ENCODE measurements at places on chromosomes 2 and 18.
A peak's percentile ranks its signal among the peaks of the same experiment; 100 is the strongest.

DNA sequence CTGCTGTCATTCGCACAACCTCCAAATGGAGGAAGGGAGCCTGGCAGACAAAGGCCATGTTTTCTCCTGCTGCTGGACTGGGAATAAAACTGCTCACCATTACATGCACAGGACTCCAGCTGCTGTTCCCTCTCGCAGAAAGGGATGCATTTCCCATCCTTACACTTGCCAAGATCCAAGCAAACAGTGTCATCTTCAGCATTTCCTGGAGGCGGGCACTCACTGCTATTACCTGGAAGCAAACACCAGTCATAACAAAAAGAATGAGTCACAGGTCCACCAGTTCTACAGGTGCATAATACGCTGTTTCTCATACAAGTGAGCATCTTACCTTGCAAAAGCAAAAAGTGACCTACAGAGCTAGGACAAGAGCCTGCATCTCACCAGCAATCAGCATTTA is 22.7 kb downstream of the IAH1 start:
- no peak for DNase-seq

DNA sequence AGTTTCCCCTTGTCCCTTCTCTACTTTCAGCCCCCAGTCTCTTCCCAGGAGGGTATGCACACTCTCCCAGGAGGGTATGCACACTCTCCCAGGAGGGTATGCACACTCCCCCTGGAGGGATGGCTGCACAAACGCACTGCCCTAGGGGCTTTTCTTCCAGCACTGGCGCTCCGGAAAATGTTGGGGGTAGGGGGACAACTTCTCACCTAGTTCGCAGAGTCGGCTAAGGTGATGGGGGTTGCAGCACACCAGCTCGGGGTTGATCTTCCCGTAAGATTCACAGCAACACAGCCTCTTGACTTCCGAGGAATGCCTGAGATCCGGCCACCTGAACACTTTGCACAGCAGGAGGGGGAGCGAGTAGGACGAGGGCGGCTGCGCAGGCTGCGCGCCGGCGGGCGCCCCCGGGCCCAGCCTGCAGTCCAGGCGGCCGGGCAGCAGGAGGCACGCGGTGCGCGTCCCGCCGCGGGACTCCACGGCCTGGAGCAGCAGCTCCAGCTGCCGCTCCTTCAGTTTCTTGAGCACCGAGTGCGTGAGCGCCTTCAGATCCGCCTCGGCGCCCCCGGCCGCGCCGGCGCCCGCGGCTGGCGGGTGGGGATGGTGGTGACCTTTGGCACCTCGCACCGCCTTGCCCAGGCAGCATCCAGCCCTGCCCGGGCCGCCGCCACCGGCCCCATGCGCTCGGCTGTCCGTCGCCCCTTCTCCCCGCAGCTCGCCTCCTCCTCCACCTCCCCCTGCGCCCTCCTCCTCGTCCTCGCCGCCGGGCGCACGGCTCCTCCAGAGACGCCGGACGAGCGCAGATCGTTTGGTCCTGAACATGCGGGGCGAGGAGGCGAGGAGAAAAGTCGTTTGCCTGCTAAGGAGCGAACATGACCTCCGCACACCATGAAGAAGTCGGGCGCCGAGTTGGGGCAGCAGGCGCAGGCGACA is 894 bp downstream of the SMAD7 start:
- DNase-seq, result no peak

DNA sequence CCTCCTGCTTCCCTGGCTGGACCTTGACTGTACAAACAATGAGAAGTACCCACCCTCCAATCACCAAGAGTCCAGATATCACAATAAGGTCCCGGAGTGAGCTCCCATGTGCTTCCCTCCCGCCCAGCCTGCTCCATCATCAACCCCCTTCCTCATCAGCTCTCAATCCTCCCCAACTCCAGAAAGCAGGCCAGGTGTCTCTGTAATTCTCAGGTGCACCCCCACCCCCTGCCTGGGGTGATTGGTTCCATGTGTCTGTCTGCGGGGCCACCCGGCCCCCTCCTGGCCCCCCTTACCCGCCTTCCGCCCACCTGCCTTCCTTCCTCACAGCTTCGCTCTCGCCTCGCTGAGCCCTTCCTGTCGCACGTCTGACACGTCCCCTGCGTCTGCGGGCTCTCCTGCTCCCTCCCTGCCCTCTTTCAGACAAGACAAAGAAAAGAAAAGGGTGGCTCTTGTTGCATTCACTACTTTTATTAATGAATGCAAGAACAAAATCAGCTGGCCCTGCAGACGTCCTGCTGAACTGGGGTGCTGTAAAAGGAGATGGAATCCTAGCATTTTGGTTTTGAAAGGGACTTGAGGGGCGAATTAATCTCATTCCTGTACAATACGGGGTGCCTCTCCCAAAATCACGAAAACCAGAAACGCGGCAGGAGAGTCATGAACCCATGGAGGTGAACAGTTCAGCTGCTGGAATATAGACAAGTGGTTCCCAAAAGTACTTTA is 26.5 kb upstream of the IGFBP2 start:
- DNase-seq, result no peak

GRCh38 chr2:66390811-66391210 is 44.1 kb upstream of the MEIS1 start:
- no peak for DNase-seq

- no peak for DNase-seq
These were observed 681.1 kb upstream of the FANCL start for GRCh38 chr2:58922245-58922644.

GRCh38 chr2:231918501-231919330 is 7.5 kb downstream of the NPPC start:
- DNase-seq, result no peak

GRCh38 chr2:180542511-180542910 is 437.9 kb upstream of the UBE2E3 start:
- no peak for DNase-seq

- no peak for DNase-seq
These were observed 1091.9 kb upstream of the FANCL start for GRCh38 chr2:59333007-59333406.

GRCh38 chr2:219474285-219475060 is 24.2 kb upstream of the GMPPA start:
- DNase-seq, result no peak

DNA sequence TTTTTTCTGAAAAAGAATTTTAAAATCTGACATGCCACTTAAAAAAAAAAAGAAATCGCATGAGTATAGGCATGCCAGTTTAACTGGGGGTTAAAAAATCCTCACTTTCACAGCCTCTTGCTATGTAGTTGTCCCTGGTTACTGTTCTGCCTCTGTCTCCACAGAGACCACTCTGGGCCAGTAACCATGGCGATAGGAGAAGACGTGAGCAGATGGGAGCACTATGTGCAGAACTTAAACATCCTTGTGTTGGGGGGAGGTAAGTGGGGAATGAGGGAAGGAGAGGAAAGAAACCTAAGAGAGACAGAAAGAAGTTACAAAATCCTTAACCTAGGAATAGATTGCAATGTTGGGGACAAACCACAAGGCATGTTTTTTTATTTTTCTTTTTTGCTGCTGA is 75.9 kb upstream of the CYRIA start:
- DNase-seq, result no peak

DNA sequence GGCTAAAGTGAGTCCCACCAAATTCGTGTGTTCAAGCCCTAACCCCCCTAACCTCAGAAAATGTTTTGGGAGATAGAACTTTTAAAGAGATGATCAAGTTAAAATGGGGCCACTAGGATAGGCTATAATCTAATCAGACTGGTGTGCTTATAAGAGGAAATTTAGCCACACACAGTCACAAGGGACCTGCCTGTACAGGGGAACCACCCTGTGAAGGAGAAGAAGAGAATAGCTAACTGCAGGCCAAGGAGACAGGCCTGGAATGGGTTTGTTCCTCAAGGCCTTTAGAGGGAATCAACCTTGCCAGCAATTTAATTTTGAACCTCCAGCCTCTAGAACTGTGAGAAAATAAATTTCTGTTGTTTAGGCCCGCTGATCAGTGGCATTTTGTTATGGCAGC is 36.0 kb upstream of the TANK start:
- no peak for DNase-seq

GRCh38 chr2:9750224-9751215 is 92.8 kb upstream of the TAF1B start:
- no peak for DNase-seq

DNA sequence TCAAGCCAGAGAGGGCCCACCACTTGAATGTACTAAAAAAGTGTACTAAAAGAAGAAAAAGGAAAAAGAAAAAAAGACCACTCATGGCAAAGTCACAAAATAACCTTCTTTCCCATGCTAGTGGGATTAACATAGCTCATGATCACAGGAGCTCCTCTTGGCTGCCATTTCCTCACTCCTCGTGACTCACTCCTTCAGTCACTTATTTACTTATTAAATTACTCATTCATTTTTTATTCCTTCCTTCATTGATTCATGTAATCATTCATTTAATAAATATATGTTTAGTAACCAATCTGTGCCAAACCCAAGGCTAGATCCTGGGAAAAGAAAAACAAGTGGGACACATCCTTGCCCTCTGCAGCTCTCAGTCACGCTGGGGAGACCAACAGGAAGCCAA is 300.5 kb downstream of the INSIG2 start:
- no peak for DNase-seq

DNA sequence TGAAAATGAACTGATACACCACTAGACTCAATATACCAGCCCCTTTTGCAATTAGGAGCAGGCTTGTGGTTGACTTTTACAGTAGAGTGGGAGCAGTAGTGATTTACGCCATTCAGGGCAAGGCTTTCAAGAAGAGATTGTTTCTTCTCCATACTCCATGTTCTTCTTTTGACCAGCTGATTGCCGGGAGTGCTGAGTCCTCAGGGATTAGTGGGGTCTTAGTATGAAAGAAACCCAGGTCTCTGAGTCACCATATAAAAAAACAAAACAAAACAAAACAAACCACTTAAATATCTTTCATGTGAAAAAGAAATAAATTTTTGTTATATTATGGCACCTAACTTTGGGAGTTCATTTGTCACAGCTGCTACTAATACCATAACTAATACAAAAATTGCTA is 465.6 kb upstream of the TRIB2 start:
- DNase-seq, result no peak

DNA sequence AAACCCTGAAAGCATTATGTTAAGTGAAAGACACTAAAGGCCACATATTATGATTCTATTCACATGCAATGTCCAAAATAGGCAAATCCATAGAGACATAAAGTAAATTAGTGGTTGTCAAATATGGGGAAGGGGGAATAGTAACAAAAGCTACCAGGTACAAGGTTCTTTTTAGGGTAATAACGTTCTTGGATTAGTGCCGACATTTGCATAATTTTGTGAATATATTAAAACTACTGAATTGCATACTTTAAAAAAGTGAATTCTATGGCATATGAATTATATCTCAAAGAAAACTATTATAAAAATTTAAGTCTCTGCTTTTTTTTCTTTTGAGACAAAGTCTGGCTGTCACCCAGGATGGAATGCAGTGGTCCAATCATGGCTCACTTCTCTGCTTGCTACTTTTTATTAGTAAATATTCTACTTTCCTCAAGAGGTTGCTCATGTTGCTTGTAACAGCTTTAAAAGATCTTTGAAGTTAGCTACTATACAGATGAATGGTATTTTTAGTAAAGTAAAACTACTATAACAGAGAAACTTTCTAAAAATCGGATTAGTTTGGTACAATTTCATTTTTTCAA is 2.5 kb downstream of the SESTD1 start:
- no peak for DNase-seq

DNA sequence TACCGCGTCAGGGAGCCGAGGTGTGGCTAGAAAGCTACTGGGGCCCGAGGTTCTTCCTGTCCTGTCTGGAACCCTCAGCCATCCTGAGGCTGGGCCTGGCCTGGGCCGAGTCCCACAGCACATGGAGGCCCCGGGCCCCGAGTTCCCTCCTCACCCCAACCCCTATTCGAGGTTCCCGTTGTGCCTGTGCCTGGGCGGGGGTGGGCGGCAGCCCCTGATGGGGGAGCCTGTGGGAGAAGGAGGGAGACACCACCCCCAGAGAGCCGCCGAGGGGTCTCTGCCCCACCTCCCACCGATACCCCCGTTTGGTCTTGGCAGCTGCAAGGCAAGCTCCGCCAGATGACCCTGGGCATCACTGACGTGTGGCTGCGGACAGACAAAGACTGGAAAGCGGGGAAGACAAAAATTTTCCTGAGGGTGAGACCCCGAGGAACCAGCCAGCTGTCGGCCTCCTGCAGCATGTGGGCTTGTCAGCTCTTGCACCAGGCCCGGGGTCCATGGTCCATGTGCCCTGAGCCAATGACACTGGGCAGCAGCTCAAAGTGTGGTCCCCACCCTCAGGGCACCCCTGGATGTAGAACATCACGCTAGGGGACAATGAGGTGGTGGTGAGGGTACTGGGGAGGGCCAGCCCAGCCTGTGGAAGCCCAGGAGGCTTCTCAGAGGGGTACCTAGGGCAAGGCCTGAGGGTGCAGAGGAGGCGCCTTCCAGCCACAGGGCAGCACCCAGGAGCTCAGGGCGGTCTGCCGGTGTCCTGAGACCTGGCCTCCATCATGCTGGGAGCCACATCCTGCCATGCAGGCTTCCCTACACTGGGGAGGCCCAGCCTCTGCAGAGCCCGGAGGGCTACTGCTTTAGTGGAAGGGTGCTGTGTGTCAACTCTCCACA is 52.5 kb upstream of the GPR17 start:
- peak; percentile 77 for DNase-seq

DNA sequence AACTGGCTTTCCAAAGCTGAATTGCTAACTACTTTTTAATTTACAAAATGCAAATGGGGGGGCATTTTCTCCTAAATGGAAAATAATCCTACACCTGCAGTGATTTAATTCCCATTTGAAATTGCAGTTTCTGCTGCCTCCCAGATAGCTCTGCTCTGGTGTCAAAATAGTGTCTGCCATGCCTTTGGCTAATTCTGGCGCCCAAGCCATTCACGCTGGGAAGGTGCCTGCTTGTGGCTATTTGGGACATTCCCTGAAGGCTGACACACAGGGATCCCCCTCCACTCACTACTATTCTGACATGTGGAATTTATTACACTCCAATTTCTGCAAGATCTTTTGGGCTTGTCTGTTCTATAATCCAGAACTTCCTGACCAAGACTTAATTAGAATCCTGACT is 128.3 kb upstream of the SIX3 start:
- DNase-seq, result no peak

- DNase-seq, result no peak
These were observed 75.6 kb upstream of the KCNH7 start for GRCh38 chr2:162914161-162914560.

GRCh38 chr2:42424033-42424432 is 63.0 kb upstream of the COX7A2L start:
- DNase-seq, result no peak

DNA sequence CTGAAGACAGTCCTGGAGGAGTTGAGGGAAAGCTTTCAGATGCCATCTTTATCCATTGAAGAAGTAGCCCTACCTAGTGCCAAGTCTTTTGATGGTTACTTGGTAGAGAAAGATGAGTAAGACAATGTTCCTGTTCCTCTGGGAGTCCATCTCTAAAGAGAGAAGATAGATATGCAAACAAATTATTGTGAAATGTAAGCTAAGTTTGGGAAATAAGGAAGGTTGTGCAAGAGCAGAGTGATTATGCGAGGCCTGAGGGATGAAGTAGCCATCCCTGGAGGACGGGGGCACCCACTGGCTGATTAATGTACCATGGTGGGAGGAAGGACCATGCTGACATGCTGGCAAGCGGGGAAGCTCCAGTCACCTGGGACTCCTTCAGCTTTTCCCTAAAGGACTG is 994 bp upstream of the DTNA start:
- DNase-seq, result no peak

Measured in lower leg skin (tissue), 4 donors.